Omental fat pad (tissue), 4 donors: ENCODE measurements at places on chromosomes 6 and 20.

- DNase-seq, result no peak
Measured at GRCh38 chr20:19540392-19540791, 217.7 kb upstream of the RIN2 start.

GRCh38 chr6:89562093-89562973, 76.2 kb downstream of the LYRM2 start:
- no peak for DNase-seq

- DNase-seq, result no peak
Measured at GRCh38 chr6:32254761-32255198, 30.9 kb upstream of the NOTCH4 start.

DNA sequence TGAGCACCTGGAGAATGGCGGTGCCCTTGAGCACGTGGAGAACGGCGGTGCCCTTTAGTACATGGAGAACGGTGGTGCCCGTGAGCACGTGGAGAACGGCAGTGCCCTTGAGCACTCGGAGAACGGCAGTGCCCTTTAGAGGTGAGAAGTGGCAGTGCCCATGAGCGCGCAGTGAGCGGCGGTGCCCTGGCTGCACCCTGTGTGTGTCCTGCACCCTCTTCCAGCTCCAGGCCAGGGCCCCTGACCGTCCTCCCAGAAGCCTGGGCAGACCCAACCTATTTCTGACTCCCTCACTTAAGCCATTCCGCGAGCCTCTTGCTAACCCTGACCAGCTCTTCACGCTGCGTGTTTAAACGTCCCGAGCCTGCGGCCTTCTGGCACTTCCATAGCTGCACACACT, 151.3 kb downstream of the DLL1 start:
- no peak for DNase-seq

GRCh38 chr6:25329161-25329817, 50.1 kb downstream of the CARMIL1 start:
- no peak for DNase-seq

GRCh38 chr20:38764567-38765318, 16.5 kb downstream of the ACTR5 start:
- no peak for DNase-seq

DNA sequence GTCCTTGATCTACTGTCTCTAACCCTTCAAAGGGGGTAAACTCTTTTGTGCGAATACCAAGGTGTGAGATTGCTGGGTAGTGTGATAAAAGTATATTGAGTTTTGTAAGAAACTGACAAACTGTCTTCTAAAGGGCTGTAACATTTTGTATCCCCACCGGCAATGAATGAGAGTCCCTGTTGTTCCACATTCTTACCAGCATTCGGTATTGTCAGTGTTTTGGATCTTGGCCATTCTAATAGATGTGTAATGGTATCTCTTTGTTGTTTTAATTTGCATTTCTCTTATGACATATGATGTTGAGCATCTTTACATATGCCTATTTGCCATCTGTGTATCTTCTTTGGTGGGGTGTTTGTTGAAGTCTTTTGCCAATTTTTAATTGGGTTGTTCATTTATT, 1090.7 kb downstream of the KIF16B start:
- DNase-seq, result no peak

GRCh38 chr20:62834967-62835730, 18.3 kb downstream of the COL9A3 start:
- no peak for DNase-seq

GRCh38 chr6:10759312-10759839, 11.8 kb downstream of the TMEM14B start:
- no peak for DNase-seq

DNA sequence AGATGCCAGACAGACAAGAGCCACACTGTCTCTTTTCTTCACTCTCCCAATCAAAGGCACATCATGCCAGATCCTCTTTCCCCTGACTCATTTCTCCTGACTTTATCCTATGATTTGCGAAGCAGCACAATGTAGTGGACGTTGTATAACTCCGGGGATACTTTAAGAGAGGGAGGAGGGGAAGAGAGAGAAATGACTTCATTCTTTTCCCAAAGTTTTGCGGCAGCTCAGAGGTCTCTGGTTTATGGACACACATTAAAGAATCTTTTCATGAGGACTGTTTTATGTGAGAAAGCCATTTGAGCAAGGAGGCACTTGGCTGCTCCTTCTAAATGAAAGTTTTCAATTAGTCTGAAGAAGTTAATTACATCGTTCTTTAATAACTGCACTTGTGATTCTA, 75.1 kb upstream of the MC3R start:
- no peak for DNase-seq

DNA sequence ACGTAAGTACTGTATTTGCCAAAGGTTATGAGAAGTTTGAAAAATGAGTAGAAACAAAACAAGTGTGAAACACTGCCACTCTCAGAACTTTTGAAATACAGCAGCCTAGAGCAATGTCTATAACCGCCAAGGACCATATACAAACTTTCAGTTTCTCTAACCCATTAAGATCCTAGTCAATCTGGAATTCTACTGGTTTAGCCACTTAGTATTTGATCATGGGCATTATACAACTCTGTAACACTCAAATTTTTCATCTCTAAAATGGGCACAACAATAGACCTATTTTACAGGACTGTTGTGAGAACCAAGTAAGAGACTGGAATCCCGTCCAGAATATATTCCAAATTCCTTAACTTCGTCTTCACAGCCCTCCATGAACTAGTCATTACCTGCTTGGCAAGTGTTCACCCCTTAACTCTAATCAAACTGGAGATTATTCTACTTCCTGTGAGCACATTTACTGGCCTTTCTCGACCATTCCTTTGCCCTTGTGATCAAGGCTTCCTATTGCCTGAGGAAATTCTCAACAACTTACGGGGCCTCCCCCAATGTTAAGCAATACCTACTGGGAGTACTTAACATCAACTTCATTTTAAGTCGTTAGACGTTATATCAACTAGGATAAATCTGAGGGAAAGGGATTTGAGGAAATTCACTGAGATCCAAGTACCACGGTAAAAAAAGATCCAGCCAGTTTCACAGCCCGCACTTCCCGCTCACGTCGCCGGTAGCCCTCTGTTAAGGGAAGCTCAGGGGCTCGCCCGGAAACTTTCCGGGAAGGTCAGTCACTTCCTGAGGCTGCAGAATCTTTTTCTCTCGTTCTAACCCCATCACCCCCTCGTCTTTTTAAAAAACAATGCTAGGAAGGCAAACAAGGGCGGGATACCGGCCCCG, 1.1 kb downstream of the EIF2S2 start:
- DNase-seq, result no peak

DNA sequence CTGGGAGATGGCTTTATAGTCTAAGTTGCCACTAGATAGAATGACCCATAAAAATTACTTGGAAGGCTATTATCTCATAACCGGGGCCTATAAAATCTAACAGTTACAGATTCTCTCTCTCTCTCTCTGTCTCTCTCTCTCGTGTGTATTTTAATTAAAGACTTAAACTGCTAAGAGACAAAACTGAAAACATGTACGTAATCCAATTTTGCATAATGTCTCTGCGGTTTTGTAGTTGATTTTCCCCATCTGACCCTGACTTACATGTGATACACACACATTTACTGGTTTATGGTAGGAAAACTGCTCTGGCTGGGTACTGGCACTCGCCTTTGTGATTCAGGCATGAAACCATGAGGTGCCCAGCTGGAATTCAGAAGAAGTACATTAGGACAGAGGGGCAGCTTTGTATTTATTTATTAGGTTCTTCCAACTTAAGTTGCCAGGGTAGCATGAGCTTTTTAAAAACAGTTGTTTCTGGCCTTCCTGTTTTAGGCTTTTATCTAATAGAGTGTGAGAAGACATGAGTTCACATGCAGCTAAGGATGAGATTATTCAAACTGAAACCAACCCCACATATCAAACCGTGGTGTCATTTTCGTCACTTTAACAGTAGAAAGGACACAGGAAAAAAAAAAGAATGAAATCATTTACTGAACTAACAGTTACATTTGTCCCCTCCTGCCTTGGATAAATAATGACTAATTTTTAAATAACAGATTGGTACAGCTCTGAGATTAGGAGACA, 182.5 kb downstream of the GMPR start:
- DNase-seq, result no peak

DNA sequence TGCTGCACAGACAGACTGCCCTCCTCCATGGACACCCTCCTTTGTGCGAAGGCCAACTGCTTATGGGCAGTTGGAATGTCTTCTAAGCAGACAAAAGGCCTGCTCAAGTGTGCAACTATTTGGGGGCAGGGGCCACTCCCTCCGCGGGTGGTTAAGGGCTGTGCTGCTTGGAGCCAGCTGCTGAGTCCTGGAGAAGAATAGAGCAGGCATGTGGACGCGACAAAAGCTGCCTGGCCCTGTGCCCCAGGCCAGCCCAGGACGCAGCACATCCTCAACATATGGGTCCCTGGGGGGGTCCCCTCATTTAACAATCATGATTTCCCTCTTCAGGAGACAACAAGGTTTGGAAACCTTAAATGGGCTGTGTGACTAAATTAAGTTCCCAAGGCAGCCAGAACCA, 45.5 kb upstream of the ENTPD6 start:
- DNase-seq, result no peak

DNA sequence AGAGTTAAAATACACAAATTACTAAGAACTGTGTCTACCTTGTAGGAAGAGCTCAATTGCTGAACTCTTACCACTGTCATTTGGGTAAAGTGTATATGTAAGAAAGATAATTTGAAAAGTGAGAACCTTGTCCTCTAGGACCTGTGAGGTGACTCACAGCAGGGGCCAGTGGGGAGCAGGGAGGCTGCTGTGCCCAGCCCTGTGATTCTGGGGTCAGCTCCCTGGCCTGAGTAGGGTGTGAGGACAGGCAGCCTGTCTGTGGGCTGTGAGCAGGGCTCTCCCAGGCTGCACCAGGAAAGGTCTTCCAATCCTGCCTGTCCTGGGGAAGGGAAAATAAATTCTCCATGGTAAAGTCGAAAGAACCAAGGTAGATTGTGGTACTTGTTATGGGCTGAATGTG, 27.3 kb upstream of the SIRPG start:
- DNase-seq, result no peak

GRCh38 chr20:1214838-1215261, 11.0 kb upstream of the RAD21L1 start:
- no peak for DNase-seq

DNA sequence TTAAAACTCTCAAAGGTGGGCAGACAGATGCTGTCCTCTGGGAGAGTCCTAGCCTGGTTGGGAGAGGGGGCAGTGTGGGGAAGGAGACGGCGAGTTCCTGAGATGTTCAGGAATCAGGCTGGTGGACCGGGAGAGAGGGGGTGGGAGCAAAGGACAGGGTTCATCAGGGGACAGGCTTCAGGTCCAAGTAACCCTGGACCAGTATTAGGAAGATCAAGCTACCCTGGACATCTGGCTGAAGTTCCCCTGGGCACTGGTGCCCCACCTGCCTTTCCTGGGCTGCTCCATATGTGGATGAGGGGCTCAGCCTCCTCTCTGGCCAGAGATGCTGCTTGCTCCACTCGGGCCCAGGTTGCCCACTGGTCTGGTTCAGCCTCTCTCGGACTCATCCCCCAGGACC, 1.1 kb upstream of the IP6K3 start:
- DNase-seq, result no peak

GRCh38 chr6:137919502-137919823, 52.4 kb downstream of the TNFAIP3 start:
- no peak for DNase-seq

- no peak for DNase-seq
Measured at GRCh38 chr6:144284783-144285547, at the start of gene UTRN. UTRN (plus strand) TSS chr6:144285335; CDS start chr6:144291829, 6,494 bp downstream.

DNA sequence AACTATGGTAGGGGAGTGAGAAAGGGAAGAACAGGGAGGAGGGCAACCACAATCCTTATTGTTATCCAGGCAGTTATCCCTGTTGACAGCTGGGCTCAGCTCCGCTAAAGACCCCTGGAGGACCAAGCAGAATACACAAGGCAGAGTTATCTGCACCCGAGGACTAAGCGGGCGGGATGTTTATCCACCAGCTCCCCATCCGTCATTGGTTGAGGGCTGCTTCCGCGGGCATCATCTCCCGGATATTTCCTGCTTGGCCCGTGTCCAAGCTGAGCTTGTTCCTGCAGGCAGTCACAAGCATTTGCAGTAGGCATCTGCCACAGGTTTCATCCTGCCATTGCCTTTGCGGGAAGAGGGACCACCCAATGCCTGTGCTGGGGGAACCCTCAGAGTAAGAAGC, 102.1 kb downstream of the DLGAP4 start:
- no peak for DNase-seq

- DNase-seq, result peak; percentile 32
Measured at GRCh38 chr6:139219271-139219729, 72.5 kb downstream of the TXLNB start.

- DNase-seq, result no peak
Measured at GRCh38 chr6:33177552-33178446, 14.5 kb downstream of the COL11A2 start.

DNA sequence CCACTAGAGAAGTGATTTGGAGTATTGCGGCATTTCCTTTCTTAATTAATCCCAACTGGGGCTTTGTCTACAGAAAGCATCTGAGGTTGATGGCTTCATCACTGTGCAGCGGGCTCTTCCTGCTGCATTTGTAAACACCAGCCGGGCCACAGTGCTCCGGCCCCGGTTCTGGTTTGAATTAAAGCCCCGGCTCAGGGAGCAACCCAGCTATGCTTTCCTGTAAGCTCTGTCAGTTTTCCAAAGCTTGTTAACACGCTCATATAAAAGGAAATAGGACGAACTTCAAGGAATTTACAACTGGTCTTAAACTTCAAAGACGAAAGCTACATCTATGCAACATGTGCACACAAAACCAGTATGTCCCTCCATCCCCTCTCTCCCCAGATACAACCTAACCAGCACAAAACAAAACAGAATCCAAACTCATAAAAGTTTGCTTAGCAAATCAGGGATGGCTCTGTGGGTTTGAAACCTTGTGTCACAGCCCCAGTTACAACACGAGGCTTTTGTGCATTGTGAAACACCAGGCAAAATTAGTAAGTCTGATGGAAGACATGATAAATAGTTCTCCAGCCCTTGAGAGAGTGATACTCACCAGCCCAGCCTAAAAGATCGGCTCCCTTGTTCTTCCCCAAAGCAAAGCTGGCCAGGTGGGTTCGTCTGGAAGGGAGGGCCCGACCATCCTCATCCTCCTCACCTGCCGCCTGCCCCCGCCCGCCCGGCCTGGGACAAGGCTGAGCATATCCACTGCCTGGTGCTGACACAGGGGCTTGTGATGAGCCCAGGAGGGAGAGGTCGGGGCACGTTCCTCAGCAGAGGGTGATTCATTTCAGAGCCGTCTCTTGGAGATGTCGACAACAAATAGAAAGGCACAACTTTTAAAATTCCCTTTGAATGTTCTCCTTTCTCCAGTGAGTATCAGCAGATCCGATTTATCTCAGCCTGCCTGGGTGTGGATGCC, 197.9 kb downstream of the TFAP2C start:
- DNase-seq, result no peak

GRCh38 chr6:16184129-16184528, 54.3 kb upstream of the GMPR start:
- DNase-seq, result no peak

- DNase-seq, result no peak
Measured at GRCh38 chr20:8036771-8037170, 17.2 kb upstream of the TMX4 start.

GRCh38 chr6:169689287-169689686, 12.5 kb downstream of the WDR27 start:
- no peak for DNase-seq

- DNase-seq, result no peak
Measured at GRCh38 chr20:35333606-35334005, 41.4 kb upstream of the FAM83C start.
